NCI-H2107 (cell line): ENCODE measurements at places on chromosomes 6 and 20.

DNA sequence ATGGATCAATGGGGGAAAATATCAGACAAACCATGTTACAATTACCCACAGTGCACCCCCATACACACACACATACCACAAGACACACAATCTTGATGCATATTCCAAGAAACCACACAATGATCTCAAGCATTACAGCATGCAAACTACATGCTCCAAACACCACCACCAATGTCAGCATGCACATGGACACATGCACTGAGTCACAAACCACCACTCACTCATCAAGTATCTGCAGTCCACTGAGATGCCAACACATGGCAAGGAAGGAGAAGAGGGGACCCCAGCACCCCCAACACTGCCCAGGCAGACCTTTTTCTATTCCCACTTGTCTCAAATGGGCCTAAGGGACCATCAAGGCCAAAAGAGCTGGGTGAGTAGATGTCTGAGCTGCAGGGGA lies 91.6 kb downstream of the PREX1 start:
- DNase-seq = no peak

GRCh38 chr6:26569433-26569764 lies 27.4 kb upstream of the ABT1 start:
- no peak for DNase-seq

DNA sequence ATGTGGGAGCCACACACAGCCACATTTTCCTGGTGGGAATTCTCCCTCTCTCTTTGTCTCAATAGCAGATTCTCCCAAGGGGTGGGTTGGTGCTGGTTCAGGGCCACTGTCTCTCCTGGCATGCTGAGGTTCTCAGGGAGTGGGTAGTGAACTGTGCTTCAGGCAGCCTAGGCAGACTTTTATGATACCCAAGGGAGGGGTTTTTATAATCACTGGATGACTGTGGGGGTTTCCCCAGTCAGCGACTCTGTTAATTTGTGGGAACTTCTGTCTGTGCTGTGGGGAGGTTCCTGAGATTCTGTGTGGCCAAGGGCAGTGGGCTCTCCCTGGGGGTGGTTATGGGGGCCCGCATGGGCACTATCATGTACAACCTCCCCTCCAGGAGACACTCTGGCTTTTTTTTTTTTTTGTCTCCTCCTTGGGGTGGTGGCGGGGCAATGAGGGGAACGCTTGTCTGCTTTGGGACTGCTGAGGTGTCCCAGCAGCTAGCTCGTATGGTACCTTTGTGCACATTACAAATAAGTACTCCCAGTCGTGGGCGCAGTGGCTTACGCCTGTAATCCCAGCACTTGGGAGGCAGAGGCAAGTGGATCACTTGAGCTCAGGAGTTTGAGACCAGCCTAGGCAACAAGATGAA lies 10.0 kb downstream of the PTK7 start:
- no peak for DNase-seq

DNA sequence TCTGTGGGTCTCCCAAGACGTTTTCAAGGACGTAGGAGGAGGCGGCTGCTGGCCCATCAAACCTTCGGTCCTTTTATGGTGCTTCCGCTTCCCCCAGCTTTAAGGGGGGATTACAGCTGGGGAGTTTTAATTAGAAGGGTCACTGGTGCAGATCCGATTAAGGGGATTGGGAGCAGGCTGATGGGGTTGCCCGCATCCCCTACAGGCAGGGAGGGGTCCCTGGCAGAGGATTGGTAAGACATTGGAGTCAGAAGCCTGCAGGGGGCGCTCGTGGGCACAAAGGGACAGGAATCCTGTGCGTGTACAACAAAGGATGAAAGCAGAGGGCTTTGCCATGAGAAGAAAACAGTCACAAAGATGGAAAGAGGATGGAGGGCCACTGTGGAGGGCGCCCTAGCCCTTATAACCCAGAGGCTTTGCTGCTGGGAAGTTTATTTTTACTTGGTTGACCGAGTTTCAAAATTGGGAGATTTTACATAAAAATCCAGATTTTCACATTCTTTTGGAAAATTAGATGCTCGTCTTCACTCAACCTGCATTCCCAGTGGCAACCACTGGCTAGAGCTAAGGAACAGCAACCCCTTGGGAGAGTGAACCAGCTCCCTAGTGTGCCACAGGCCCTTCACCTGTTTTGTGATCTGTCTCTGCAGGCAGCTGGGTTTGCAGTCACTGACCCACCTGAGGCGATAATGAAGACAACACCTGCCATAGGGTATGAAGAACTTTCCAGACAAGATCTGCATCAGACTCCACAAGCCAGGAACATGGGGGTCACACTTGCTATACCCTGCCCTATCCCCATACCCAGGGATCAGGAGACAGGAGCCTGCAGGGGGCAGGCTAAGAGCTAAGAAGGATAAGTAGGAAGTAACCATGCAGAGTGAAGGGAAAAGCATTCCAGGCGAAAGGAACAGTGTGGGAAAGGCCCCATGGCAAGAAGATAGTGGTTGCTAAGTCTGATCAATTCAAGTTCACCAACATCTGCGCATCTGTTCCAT lies 97.7 kb downstream of the KCNB1 start:
- peak; percentile 35 for DNase-seq

GRCh38 chr6:39746795-39747194 lies 21.6 kb upstream of the KIF6 start:
- no peak for DNase-seq

DNA sequence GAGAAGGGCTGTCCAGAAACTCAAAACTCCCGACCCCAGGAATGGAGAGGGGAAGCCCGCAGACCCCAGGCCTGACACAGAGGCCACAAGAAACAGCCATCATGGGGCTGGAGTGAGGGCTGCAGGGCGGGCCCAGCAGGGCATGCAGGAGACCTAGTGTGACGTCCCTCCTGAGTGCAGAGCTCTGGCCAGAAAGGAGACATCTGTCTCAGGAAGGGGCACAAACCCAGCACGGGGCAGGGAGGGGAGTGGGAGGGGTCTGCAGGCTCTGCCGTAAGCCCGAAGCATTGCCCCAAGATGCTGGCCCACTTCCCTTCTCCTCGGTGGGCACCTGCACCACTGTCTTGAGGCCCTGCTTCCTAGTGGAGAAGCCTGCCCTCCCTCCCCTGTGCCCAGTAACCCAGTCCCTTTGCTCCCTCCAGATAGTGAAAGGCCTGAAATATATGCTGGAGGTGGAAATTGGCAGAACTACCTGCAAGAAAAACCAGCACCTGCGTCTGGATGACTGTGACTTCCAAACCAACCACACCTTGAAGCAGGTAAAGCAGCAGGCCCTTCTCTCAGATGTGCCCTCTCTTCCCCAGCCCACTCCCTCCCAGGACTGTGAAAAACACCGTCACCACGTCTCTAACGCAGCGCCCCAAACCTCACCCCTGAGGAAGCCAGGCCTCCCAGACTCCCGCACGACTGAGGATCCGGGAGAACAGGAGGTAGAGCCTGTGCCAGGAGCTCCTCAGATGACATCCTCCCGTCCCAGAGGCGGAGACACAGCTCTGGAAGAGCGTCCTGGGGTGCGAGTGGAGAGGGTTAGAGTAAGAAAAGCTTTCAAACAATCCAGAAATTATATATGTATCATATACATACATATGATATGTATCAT lies 9.7 kb downstream of the CST7 start:
- no peak for DNase-seq

GRCh38 chr6:158867381-158868121 lies 48.4 kb upstream of the EZR start:
- no peak for DNase-seq
